Activated naive CD4-positive, alpha-beta T cell treated with anti-CD3 and anti-CD28 coated beads for 36 hours (primary cell): ENCODE measurements at places on chromosomes 16 and 17. TPM values are rescaled to one million over a fixed set of nuclear protein-coding genes. Genes with fewer than 3 reads are reported as not detected.

- no peak overlapping the region for H3K4me3 ChIP-seq
- no peaks in the 10 kb centered on the region for H3K36me3 ChIP-seq
- no peaks in the 10 kb centered on the region for H3K4me1 ChIP-seq
- H3K27me3 ChIP-seq, result peaks cover 2% of the 10 kb centered on the region
- no peak overlapping the region for H3K27ac ChIP-seq
Measured at GRCh38 chr17:13735861-13736260, 134.1 kb upstream of the HS3ST3A1 start.

- peaks cover 5% of the 10 kb centered on the region for H3K4me1 ChIP-seq
- H3K27me3 ChIP-seq, result no peaks in the 10 kb centered on the region
- H3K27ac ChIP-seq, result no peak within 1 kb of the TSS
- peaks cover 17% of the 10 kb centered on the region for H3K36me3 ChIP-seq
- no peak for DNase-seq
- peak within 1 kb of the TSS; percentile 42 for H3K4me3 ChIP-seq
Measured at GRCh38 chr17:82734987-82735866, at the start of gene FN3K. Gene FN3K, plus strand, starts transcription at chr17:82735615. Its CDS starts 22 bp downstream, at chr17:82735637.

GRCh38 chr17:7912927-7913524 lies 3.1 kb downstream of the RNF227 start:
- peaks cover 22% of the 10 kb centered on the region for H3K36me3 ChIP-seq
- H3K27ac ChIP-seq, result peak overlapping the region; percentile 65
- peak; percentile 63 for DNase-seq
- peaks cover 29% of the 10 kb centered on the region for H3K4me1 ChIP-seq

DNA sequence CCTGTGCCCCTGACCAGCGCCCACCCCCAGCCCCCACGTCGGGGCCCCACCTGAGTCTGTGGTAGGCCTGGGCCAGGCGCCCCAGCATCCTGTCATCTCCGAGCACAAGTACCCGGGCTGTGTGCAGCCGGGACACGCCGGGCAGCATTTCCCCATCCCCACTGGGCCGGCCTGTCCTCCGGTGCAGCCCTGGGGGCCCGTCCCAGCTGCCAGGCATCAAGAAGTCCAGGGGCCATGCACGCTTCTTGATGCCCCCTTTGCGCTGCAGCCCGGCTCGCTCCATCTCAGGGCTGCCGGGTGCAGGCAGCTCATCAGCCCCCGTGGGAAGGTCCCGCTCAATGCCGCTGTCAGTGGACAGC lies 29.3 kb upstream of the MFSD6L start:
- no peak overlapping the region for H3K4me3 ChIP-seq
- no peaks in the 10 kb centered on the region for H3K36me3 ChIP-seq
- DNase-seq, result no peak

CTRB2 gene
- not detected for total RNA-seq

GRCh38 chr16:69889295-69889964 lies 61.7 kb upstream of the CLEC18A start:
- peak; percentile 8 for DNase-seq
- no peaks in the 10 kb centered on the region for H3K4me1 ChIP-seq
- H3K36me3 ChIP-seq, result peaks cover 13% of the 10 kb centered on the region
- H3K27me3 ChIP-seq, result no peaks in the 10 kb centered on the region

- no peaks in the 10 kb centered on the region for H3K27me3 ChIP-seq
- no peaks in the 10 kb centered on the region for H3K36me3 ChIP-seq
- H3K27ac ChIP-seq, result no peak overlapping the region
- no peak for DNase-seq
- H3K4me1 ChIP-seq, result peaks cover 25% of the 10 kb centered on the region
Measured at GRCh38 chr16:12429756-12430155, 373.9 kb downstream of the CPPED1 start.

- no peak overlapping the region for H3K4me3 ChIP-seq
- H3K4me1 ChIP-seq, result peaks cover 1% of the 10 kb centered on the region
- no peaks in the 10 kb centered on the region for H3K27me3 ChIP-seq
- DNase-seq, result no peak
- peaks cover 3% of the 10 kb centered on the region for H3K36me3 ChIP-seq
Measured at GRCh38 chr16:81693744-81694303, 85.3 kb upstream of the PLCG2 start.

SLC47A1 gene
- 0.33 TPM for total RNA-seq

DNA sequence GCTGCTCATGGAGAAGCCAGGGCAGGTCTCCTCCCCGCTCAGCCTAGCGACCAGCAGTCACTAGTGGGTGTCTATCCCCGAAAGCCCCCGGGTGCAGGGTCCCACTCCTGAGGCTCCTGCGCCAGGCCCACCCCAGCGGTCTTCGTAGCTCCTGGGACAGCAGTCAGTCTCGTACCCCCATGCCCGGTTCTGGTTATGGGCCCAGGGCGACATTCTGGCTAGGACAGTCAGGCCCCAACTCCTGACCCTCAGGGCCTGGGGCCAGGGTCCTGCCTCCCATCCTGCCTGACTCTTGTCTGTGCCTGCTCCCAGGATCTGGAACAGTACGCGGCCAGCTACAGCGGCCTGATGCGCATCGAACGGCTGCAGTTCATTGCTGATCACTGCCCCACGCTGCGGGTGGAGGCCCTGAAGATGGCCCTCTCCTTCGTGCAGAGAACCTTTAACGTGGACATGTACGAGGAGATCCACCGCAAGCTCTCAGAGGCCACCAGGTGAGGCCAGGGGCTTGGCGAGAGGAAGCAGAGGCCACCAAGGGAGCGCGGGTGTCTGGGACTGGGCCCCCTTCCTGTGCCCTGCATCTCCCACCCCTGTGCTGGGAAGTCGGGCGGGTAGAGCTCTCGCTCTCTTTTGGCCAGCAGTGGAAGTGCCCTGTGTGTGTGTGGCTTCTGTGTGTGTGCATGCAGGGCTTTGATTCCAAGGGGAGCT lies 2.0 kb downstream of the GPS1 start:
- no peak overlapping the region for H3K27ac ChIP-seq
- peak overlapping the region; percentile 84 for H3K4me3 ChIP-seq
- H3K4me1 ChIP-seq, result peaks cover 22% of the 10 kb centered on the region
- no peaks in the 10 kb centered on the region for H3K27me3 ChIP-seq

GRCh38 chr16:74288065-74288464 lies 8.5 kb upstream of the PSMD7 start:
- no peaks in the 10 kb centered on the region for H3K27me3 ChIP-seq
- no peak overlapping the region for H3K4me3 ChIP-seq
- no peaks in the 10 kb centered on the region for H3K4me1 ChIP-seq
- DNase-seq, result no peak
- peaks cover 12% of the 10 kb centered on the region for H3K36me3 ChIP-seq
